ENCODE measurements at places on chromosomes 4 and X. TPM values are rescaled to one million over a fixed set of nuclear protein-coding genes. Genes with fewer than 3 reads are reported as not detected.

The SMIM10 gene
- 17.0 TPM for total RNA-seq

The MAGEA4 gene
- not detected for total RNA-seq

The BANK1 gene
- 12.4 TPM for total RNA-seq

The STOX2 gene
- 6.9 TPM for total RNA-seq

The SERTM2 gene
- total RNA-seq: 0.28 TPM

The MSN gene
- 342 TPM for total RNA-seq

The JAKMIP1 gene
- 0.14 TPM for total RNA-seq

Measured in posterior vena cava (tissue), 2 donors.